ENCODE measurements at places on chromosomes 3 and 15.

GRCh38 chr3:55441499-55441898 lies 45.6 kb downstream of the WNT5A start:
- no peak for DNase-seq

DNA sequence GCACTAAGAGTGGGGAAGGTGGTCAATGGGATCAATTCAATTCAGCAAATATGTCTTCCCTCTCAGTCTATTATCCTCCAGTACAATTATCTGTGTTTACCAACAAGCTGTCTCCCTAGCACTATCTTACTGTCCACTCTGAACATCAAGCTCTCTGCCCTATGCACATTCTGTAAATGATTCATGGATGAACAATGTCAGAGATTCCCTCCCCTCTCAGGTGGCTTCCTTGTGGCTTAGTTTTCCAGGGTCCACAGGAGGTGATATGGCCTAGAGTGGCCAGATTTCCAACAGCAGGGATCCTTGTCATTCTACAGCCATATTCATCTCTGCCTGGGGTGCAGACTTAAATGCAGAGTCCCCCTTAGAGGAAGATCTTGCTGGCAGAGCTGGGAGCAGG lies 225.1 kb downstream of the UACA start:
- no peak for DNase-seq

DNA sequence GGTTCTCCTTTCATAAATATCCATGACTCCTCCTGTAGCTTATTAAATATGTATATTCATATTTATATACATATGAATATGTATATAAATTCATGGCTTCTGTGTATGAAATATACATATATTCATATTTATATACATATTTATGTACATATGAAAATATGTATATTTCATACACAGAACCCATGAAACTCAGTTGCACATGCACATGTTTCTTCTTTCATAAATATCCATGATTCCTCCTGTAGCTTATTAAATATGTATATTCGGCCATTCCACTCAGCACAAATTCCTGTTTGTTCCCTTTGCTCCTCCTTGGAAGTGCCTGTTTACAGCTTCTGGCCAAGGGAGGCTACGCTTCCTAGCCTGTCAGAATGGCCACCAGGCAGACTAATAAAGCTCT lies 221.6 kb downstream of the IL5RA start:
- DNase-seq: no peak

DNA sequence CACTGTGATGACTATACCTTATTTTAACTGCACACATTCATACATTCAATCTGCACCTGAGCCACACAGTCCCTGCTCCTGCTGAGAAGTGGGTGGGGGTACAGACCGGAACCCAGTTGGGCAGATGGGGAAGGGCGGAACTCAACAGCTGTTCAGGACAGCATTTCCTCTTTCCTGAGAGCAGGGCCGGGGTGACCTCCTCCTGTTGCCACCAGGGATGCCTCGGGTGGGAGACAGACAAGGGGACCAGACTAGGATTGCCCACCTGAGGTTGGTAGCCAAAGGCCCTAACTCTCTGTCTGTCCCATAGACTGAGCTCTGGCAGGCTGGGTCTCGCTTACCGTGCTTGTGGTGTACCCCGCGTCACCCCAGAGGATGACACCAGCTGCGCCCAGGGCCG lies 3.9 kb downstream of the HYAL2 start:
- DNase-seq: no peak

DNA sequence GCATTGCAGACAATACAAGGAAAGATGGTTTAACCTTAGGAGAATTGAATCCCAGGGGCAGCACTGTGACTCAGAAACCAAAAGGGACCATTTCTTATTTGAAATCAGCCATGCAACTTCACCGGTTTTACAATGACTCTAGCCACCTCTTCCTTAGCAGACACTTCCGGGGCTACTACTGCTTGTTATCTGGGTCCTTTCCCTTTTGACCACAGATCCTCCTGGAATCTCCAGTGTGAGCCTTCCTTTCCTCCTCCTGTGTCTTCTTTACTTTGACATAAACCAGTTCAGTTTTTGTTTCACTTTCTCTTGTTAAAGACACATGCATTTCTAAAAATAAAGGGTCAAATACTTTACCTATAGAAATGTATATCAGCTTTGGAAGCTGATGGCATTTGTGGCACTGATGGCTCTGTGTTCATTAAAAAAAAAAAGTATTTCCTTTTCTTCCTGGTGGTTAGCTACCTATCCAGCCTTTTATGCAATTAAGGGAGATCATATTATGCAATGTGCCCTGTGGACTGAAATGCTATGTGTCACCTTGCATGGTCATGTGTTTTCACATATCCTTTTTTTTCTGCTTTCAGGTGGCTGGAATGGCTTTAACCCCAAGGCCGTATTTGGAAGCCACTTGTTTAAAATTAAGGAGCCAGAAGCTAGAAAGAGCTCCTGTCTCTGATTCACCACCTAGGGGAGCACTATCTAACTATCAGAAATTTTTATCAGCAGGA lies 296.2 kb downstream of the CHL1 start:
- no peak for DNase-seq

DNA sequence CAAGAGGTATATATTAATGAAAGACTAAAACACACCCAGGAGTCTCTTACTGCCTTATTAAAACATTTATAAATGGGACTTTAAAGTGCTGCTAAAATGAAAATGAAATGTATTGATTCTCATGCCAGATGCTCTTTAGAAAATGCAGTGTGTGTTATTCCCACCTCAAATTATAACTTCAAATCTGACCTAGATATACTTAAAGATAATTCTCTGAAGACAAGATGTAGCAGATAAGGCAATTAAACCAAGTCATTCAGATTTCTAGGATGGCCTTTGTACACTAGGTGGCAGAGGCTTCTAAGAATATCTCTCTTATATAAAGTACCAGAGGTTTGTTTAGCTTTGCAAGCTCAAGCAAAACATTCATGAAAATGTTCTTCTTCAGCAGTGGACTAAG lies 26.9 kb upstream of the GOLGA8B start:
- DNase-seq: no peak

DNA sequence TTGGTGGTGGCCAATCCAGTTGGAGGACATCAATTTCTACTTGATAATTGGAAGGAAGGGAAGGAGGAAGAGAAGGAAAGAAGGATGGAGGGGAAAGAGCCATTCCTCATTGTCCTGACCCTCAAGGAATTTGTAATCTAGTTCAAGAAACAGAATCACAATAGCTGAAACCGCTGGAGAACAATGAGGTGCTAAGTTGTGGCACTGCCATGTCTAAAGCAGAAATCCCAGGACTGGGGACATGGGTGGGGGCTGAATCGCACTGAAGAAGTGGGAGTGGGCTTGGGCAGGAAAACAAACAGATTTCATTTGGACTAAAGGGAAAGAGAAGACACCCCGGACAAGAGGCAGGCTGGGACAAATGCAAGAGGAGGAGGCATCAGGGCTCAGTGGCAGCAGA lies 183.6 kb downstream of the UACA start:
- DNase-seq: no peak

DNA sequence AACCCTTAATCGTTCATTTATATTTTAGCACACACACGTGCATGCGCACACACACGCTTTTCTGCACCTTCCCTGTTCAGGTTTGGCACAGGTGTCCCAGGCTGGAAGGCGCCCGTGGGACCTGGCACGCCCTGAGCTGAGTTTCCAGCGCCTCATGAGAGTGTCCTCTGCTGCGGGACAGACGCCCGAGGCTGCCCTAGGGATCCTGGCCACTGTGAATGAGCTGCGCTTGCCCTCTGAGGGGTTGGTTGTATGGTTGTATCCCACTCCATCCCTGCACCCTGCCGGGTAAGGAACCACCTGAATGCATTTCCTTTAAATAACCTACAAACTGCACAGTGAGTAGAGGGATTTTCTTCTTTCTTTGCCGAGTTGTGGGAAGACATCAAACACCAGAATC lies 12.2 kb upstream of the MEX3B start:
- DNase-seq: no peak

All from CD4-positive, alpha-beta T cell treated with Interleukin-6 at 100 ng/mL for 8 hours (primary cell).